ENCODE measurements at places on chromosomes 2 and 18.

DNA sequence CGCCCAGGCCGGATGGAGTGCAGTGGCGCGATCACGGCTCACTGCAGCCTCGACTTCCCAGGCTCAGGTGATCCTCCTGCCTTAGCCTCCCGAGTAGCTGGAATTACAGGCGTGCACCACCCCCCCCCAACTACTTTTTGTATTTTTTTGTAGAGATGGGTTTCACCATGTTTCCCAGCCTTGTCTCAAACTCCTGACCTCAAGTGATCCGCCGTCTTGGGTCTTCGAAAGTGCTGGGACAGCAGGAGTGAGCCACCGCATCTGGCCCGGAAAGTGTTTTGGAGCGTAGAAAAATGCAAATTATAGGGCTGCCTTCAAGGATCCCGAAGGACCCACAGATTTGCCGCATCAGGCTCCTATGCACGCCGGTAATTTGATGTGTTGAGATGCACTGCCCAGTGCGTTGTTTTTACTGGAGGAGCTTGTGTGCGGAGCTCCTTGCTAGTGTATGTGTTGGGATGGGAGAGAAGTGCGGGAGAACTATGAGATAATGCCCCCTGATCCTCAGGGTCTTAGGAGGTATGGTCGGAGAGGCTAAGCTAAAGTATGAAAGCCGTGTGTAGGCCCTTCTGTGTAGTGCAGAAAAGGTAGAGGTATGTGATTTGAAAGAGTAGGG is 1.2 kb upstream of the CLASP1 start:
- no peak for DNase-seq

GRCh38 chr2:182858671-182859070 is 7.8 kb downstream of the FRZB start:
- DNase-seq = no peak

- no peak for DNase-seq
These were observed 20.4 kb downstream of the GPD2 start for GRCh38 chr2:156456616-156457015.

GRCh38 chr2:191611614-191612013 is 66.3 kb upstream of the NABP1 start:
- peak; percentile 67 for DNase-seq

DNA sequence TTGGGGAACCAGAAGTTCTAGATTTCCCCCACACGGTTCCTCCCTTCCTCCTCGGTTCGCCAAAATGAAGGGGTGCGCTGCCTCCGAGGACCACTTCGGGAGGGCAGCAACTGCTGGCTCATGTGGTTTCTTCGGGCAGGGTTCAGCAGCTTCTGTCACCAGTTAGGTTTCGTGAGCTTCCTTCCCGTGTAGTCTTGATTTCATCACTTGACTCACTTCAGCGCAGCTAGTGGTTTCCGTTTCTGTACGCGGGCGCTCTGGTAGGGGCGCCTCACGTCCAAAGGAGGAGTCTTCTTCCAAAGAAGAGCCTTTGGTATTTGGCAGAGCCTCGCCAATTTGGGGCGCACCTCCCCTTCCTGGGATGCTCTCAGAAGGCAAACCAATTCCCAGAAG is 485 bp upstream of the GALNT3 start:
- peak; percentile 74 for DNase-seq

DNA sequence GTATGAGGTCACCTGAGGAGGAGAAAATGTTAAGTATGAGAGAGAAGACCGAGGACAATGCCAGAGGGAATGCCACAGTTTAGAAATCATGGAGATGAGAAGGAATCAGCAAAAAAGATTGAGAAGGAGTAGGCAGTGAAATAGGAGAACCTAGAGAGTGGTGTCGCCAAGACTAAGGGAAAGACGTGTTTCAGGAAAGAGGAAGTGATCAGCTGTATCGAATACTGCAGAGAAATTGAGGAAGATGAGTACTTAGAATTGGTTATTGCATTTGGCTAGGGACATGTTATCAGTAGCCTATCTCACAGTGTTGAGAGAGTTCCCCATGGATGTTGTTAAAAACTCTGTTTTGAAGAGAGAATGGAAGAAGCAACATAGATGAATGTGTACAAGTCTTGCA is 112.3 kb downstream of the GALNT1 start:
- DNase-seq = no peak

DNA sequence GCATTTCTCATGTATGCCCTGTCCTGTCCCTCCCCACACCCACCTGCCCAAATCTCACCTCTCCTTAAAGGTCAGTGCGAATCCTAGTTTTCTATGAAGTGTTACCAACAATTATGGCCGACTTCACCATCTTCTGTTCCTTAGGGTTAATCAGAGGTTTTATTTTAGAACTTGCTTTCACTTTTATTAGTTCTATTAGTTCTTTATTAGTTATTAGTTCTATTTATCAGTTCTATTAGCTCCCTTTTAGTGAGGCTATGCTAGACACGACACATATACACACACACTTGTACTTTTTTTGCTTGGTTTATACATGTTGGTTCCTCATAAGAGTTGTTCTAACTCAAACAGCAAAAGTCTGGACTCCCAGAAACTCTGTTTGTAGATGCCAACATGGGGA is 176.8 kb upstream of the MSH6 start:
- DNase-seq = no peak

GRCh38 chr2:75621228-75621627 is 25.4 kb upstream of the MRPL19 start:
- no peak for DNase-seq

DNA sequence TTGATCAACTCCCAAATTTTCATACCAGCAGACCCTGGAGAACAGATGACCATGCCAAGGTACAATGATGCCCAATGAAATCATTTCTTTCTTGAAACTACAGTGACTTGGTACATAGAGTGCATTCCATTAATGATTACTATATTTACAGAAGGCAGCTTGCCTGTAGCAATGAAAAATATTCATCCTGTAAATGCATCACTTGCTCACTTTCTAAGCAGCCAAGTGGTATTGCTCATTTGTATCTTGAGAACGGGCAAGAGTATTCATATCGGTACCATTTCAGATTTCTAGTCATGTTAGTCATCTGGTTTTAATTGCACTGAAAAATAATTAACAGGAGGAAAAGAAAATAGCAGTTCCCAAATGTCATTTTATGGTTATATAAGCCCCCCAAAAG is 59.6 kb downstream of the VIL1 start:
- DNase-seq = no peak

- no peak for DNase-seq
These were observed 97.4 kb downstream of the LRP1B start for GRCh38 chr2:142033393-142033792.

GRCh38 chr18:23181547-23181946 is 46.3 kb downstream of the CABLES1 start:
- no peak for DNase-seq

GRCh38 chr2:173523497-173523896 is 168.8 kb downstream of the CDCA7 start:
- no peak for DNase-seq

DNA sequence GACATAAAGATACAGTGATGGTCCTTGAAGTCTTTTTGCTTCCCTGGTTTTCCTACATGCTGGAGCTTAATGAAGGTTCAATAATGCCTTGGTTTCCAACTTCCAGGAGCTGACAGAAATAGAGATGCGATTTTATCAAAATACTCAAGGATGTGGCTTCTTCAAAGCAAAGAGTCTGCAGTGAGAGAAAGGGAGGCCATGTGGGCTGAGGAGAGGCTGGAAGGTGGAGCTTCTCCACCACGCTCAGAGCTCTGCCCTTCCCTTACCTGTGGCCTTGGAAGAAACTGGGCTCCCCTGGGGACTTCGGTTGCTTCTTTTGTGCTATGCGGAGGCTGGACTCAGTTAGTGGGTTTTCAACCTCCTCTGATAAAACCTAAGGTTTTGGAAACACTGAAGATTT is 175.0 kb upstream of the APCDD1 start:
- no peak for DNase-seq

DNA sequence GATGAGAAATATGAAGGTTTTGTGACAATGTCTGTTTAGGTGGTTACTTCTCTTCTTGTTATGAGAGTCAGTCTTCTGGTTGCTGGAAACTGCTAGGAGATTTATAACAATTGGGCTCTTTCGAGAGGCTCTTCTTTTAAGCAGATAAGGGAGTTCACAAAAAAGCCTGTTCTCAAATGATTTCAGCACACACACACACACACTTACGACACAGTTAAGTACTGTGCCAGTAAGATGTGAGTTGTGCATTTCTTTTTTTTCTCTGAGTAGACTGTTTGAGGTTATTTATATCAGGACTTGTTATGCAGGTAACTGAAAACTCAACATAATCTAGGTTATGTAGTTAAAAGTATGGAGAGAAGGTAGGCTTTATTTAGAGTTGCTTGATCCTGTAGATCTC is 49.8 kb downstream of the MSH2 start:
- DNase-seq = no peak

GRCh38 chr2:164595031-164595430 is 26.3 kb downstream of the GRB14 start:
- DNase-seq = no peak

GRCh38 chr2:41062336-41062735 is 610.4 kb upstream of the SLC8A1 start:
- DNase-seq = no peak

Measured in GM12864 (cell line).